ENCODE measurements at places on chromosomes 1 and 21.

- no peak for DNase-seq
Measured at GRCh38 chr1:206925106-206925736, 3.5 kb upstream of the FCMR start.

GRCh38 chr1:235642011-235642942, 7.3 kb downstream of the GNG4 start:
- no peak for DNase-seq

DNA sequence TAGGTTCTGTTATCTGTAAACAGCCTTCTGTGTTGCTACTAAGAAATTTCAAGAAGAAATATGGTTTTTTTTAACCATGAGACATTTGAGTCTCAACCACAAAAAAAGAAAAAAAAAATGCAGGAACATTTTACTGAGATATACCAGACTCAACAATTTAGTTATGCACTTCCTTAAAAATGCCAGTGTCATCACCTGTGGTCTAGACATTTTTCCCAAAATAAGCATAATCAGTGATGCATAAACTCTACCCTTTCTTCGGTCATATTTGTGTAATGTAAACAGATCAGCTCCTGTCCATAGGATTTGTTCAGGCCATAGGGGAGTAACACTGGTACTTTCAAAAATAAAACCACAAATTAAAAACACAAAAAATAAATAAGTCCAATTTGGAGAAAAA, 122.6 kb upstream of the TNFSF4 start:
- DNase-seq, result peak; percentile 2

GRCh38 chr1:1594602-1595260, 5.2 kb downstream of the FNDC10 start:
- no peak for DNase-seq

GRCh38 chr1:202462342-202463076, 114.0 kb downstream of the PPP1R12B start:
- DNase-seq, result no peak

DNA sequence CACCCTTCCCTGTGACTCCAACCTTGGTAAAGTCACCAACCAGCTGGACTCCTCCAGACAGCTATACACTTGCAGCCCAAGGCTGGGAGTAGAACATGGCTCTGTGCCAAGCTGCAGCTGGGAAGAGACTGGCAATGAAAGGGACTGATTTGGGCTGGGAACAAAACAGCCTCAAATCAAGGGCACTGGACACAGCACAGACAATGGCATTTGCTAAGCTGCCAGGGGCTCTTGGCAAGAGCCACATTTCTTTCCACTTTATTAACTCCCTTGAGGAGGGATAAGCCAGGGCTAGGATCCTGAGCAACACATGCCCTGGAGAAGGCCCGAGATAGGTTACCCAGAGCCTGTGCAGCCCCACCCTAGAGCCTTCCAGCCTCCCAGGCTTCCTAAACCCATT, 12.0 kb downstream of the SYT11 start:
- no peak for DNase-seq

- no peak for DNase-seq
Measured at GRCh38 chr1:74908797-74909196, 175.8 kb downstream of the TYW3 start.

DNA sequence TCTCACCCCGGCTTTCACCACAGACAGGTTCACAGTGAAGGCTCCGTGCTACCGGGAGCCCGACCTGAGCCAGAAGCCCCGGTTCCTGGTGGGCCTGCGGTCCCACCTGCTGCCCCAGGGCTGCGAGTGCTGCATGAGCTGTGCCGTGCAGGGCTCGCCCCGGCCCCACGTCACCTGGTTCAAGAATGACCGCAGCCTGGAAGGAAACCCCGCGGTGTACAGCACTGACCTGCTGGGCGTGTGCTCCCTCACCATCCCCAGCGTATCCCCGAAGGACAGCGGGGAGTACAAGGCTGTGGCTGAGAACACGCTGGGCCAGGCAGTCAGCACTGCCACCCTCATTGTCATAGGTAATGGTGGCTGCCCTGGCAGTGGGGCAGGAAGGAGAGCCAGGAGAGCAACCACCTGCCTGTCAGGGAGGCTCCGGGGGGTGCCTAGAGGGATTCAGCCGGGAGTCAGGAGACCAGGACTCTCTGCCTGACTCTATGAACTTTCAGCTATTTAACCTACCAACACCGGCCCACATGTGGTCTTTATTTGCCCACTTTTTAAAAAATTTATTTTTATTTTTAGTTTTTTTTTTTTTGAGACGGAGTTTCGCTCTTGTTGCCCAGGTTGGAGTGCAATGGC, 36.4 kb downstream of the IGFN1 start:
- DNase-seq, result no peak

All from hepatic stellate cell (primary cell).